ENCODE measurements at places on chromosomes 3 and 15. TPM values are rescaled to one million over a fixed set of nuclear protein-coding genes. Genes with fewer than 3 reads are reported as not detected.

The CPN2 gene
- 0.32 TPM for polyA plus RNA-seq

The GHSR gene
- not detected for polyA plus RNA-seq

The RBP2 gene
- 0.71 TPM for polyA plus RNA-seq

The CD80 gene
- polyA plus RNA-seq: 0.16 TPM

The SLC51B gene
- 0.40 TPM for polyA plus RNA-seq

The DLEC1 gene
- 0.20 TPM for polyA plus RNA-seq

The CELF6 gene
- 24.1 TPM for polyA plus RNA-seq

The NAA80 gene
- 6.0 TPM for polyA plus RNA-seq

The C2CD4A gene
- 0.10 TPM for polyA plus RNA-seq

The STRIT1 gene
- not detected for polyA plus RNA-seq

The HTR3E gene
- not detected for polyA plus RNA-seq

The MRPL46 gene
- 31.7 TPM for polyA plus RNA-seq

The ACTRT3 gene
- 0.37 TPM for polyA plus RNA-seq

The SCN5A gene
- polyA plus RNA-seq: 0.07 TPM

The NDUFB4 gene
- polyA plus RNA-seq: 208 TPM

The CAND2 gene
- 1.1 TPM for polyA plus RNA-seq

The CHST14 gene
- 5.0 TPM for polyA plus RNA-seq

The CISH gene
- polyA plus RNA-seq: 9.1 TPM

The KIAA1143 gene
- polyA plus RNA-seq: 6.7 TPM

The AHSG gene
- not detected for polyA plus RNA-seq

The OR5K2 gene
- polyA plus RNA-seq: not detected

The C3orf85 gene
- polyA plus RNA-seq: not detected

The BMF gene
- 2.5 TPM for polyA plus RNA-seq

The SNX1 gene
- polyA plus RNA-seq: 78.1 TPM

The MCTP2 gene
- polyA plus RNA-seq: 12.1 TPM

The GPR149 gene
- polyA plus RNA-seq: not detected

The CMC1 gene
- polyA plus RNA-seq: 32.8 TPM

The PFKFB4 gene
- polyA plus RNA-seq: 4.5 TPM

The GNAT1 gene
- not detected for polyA plus RNA-seq

The CFAP92 gene
- 0.48 TPM for polyA plus RNA-seq

The FILIP1L gene
- 13.0 TPM for polyA plus RNA-seq

The ZCWPW2 gene
- polyA plus RNA-seq: 1.2 TPM

The DCLK3 gene
- 0.16 TPM for polyA plus RNA-seq

Measured in adrenal gland (tissue), 19 donors.